ENCODE measurements at places on chromosomes 12 and 14.

DNA sequence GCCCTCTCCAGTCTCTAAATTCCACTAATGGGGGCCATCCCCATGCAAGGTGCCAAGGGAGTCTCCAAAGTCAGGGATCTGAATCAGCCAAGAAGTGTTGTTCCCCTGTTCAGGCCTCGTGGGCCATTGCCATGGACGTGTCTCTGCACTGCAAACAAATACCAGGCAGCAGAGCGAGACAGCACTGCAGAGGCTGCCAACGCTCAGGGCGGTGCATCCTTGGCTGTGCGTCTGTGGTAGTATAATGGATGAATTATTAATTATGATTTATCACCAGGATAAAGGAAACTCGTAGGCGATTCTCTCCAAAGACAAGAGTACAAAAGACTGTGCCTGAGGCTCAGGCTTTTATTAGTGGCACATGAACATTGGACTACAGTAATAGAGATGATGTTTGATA lies 122.3 kb upstream of the NTF3 start:
- DNase-seq = no peak

GRCh38 chr14:105616802-105617192 lies 90.4 kb downstream of the TMEM121 start:
- no peak for DNase-seq

DNA sequence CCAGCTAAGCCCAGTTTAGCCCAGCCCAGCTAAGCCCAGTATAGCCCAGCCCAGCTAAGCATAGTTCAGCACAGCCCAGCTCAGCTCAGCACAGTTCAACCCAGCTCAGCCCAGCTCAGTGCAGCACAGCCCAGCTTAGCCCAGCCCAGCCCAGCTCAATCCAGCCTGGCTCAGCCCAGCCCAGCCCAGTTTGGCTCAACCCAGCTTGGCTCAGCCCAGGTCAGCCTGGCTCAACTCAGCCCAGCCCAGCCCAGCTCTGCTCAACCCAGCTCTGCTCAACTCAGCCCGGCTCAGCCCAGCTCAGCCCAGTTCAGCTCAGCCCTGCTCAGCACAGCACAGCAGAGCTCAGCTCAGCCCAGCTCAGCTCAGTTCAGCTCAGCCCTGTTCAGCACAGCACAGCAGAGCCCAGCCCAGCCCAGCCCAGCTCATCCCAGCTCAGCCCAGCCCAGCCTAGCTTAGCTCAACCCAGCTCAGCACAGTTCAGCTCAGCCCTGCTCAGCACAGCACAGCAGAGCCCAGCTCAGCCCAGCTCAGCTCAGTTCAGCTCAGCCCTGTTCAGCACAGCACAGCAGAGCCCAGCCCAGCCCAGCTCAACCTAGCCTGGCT lies 330.9 kb downstream of the TMEM121 start:
- no peak for DNase-seq

DNA sequence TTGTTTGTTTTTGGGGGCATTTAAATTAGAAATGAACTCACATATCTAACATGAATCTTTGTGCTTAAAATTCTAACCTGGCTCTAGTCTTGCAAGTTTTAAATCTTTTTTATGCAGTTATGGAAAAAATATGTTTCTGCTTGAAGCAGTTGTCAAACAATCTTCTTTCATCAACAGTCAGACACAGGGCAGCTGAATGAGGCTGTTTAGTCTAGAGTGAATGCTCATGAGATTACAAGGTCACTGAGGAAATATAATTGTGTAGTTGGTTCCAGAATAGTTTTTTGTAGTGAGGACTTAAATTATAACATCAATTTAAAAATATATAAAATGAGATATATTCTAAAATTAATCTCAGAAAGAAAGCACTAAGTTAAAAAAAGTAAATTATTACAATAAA lies 76.5 kb downstream of the TRMT5 start:
- no peak for DNase-seq

Data from effector memory CD4-positive, alpha-beta T cell (primary cell).